ENCODE measurements at places on chromosomes 2 and 18.

- no peak for DNase-seq
Observed at GRCh38 chr2:156464106-156464505, 27.9 kb downstream of the GPD2 start.

DNA sequence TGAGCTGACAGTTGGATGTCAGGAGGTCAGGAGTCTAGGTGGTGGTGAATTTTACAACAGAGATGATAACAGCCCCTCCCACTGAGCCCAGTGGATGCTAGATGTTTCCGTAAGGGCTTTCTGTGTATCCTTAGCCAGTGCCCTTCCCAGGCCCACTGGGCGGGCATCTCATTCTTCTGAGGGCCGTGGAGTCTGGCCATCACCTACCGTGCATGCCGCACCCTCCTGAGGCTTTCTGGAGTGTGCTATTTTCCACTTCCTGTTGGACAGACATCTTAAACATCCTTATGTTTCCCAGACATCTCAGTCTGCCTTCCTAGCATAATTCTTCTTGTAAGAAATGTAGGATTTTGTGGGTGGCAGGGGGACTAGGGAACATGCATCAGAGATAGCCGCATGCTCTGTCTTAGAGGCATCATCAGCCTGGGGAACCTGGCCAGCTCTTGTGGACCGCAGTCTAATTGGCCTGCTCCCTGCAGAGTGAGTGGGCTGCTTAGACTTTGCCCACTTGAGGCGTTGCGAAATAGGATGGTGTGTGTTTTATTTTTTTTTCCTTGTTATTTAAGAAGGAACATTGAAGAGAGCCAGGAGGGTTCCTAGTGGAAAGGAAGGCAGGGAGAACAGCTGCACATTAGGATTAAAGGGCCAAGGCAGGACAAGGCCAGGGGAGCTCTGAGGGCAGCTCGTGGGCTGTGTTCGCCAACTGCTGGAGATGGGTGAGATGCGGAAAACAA, 135.8 kb downstream of the SH3RF3 start:
- no peak for DNase-seq

- no peak for DNase-seq
Observed at GRCh38 chr2:204127238-204127637, 190.7 kb downstream of the ICOS start.

DNA sequence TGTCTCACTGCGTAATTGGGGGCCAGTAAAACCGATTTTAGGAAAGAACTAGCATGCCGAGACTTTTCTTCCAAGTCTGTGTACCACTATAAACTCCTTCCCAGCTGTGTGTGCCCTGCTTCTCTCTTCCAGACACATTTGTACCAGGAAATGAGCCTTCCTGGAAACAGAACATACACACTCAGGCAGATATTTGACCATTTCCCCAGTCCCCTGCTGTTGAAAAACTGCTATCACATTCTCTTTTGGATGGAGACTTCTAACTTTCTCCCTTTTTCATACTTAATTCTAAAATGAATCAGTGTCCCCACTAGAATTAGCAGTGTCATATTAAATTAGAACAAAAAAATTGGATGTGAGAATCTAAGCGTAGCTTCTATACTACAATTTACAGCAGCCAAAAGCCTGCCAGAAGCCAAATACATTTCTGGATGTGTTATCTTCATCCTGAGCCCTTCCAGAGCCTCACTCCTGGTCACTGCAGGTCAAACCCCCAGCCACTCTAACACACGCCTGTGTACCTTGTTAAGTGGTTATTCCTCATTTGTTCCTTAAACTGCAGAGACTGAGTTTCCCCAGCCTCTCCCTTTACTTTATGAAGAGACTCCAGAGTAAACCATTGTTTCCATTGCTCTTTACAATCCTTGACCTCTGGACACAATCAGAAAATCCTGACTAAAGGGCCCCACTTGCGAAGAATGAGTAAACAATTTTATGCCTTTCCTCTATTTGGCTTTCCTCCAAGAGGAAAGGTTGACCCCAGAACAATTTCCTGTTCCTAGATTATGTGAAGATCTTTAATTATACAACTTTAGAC, 20.4 kb downstream of the DSG4 start:
- no peak for DNase-seq

DNA sequence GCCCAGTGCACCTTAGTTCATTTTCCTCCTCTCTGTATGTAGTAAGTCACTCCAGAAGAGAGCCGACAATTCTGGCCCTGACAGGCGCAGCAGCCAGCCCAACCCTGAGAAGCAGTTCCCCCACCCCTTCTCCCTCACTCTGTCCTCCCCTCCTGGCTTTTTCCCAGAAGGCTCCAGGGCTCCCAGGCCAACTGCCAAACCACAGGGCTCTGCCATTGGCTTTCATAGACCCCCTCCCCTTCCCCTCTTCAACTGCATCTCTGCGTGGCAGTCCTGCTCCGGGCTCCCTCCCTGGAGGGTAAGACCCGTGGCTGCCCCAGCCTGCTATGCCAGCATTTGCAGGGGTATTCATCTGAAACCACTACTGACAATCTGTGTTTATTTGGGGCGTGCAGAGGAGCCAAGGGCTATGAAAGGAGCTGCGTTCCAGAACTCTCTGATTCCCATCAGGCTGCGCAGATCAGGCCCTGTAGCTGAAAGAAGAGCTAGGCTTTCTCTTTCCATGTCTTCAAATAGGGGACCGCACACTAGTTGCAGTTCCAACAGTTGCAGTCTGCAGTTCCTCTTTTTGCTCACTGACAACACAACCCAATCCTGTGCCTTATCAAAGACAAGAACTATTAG, 388.6 kb upstream of the TNP1 start:
- no peak for DNase-seq

GRCh38 chr18:52339891-52340371, at the start of gene DCC:
DCC (plus strand) TSS chr18:52340197; CDS start chr18:52340788, 591 bp downstream.
- no peak for DNase-seq

DNA sequence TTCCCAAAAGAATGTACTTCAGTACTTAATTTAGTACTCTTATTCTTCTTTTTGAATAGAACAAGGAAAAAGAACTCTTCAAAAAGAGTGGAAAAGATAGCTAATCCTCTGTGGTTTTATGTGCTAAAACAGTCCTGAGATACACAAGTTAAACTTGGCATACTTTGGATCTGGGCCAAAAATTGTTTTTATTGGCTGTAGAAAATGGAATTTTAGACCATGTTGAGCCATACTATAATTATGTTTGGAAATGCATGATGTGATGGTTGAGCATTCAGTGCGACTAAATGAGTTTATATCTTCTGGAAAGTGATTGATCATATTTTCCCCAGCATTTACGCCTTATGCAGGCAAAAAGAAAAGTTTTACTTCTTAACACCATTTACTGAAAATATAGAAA, 18.0 kb upstream of the PDE1A start:
- no peak for DNase-seq

DNA sequence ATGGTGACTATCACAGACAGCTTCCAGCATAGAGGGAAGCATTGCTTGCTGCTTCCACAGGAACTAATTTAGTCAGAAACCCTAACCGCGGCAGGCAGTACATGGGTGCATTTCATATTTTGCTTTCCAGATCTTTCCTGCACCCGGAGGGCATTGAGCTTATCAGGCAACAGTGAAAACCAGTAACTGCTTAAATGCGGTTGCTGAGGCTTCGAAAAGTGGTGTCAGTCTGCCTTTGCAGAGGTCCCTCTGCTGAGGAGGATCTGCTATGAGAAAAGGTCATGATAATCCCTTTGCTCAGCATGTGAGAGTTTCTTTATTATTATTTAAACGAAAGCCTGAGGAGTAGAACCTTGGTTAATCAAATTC, 44.6 kb upstream of the ROCK2 start:
- DNase-seq: no peak

- no peak for DNase-seq
Observed at GRCh38 chr2:214630402-214631045, 179.0 kb downstream of the BARD1 start.

DNA sequence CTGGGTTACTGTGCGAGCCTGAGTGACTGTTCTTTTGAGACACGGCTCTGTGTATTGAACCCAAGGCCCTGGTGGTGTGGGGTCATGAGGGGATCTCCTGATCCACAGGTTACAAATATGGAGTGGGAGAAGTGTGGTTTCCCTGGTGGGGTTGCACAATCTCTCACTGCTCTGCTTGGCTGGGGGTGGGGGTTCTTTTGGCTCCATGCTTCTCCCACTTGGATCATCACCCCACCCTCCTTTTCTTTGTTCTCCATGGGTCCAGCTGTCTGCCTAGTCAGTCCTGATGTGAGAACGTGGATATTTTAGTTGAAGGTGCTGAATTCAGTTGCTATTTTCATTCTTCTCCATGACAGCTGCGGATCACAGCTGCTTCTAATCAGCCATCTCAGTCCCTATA, 37.8 kb downstream of the AGPS start:
- DNase-seq: no peak

DNA sequence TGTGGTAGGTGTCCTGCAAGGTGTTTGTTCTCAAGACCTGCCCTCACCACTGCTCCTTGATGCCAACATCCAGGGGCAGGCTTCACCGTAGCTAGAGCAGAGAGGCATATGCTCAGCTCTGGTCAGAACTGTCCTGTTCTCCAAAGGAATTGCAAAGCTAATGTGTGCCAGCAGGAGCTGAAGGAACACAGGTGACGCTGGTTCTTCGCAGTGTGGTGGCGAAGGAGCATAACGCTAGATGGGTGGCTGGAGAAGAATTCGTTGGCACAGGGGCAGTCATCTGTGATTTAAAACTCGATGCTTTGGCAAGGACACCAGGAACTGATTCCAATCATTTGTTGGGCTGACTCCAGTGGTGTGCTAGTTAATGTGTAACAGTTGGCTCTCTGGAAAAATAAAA, 11.4 kb upstream of the PER2 start:
- DNase-seq: no peak

GRCh38 chr2:235909358-235909757, 258.8 kb downstream of the GBX2 start:
- no peak for DNase-seq

DNA sequence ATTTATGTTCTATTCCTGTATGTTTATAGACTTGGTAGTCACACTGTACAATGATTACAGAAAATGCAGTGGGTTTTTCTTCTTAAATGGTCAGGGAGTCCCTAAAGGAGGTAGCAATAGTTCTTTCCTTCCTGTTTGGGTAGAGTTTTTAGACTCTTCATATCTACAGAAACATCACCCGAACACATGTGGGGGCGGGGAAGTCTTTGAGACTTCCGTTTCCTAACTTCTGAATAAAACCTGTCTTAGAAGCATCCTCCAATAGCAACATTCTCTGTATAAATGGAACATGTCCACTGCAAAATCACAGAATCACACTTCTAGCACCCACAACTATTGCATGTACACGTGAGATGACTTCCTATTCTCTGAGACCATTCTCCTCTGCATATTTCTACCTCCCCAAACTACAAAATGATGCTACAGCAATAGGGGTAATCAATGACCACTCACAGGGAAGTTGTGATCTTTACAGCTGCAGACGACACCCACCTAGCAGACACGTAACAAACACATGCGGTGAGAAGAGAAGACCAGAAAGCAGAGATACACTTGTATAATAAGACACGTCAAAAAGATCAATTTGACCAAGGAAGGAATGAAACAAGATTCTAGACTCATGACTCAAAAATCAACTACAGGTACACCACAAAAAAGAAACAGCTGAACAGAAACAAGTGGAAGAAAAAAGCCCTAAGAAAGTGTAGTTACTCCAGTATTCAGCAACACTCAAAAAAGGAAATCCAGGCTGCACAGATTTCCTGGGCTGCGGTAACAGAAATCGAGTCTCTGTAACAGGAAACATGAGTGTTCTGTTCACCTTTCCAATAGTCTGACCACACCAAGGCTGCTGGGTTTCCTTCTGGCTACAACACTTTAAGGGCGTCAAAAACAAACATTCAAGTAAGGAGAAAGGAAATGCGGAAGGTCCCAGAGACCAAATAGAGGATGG, 120.4 kb downstream of the ZNF516 start:
- peak; percentile 28 for DNase-seq

GRCh38 chr2:238238311-238238765, 1.5 kb downstream of the HES6 start:
- no peak for DNase-seq

DNA sequence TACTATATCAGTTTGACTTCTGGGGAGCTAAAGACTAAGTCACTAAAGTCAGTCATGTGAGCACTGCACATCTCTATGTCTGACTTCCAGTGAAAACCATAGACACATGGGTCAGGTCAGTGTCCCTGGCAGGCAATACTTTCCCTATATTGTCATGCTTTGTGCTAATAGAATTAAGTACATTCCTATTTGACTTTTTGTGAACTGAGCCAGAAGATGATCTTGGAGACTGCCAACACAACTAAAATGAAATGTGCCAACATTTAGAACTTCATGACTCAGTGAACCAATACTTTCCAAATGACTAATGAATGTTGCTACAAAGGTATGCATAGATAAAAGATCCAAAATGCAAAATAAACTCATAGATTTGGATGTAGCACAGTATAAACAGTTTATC, 820.8 kb upstream of the FAM98A start:
- no peak for DNase-seq

DNA sequence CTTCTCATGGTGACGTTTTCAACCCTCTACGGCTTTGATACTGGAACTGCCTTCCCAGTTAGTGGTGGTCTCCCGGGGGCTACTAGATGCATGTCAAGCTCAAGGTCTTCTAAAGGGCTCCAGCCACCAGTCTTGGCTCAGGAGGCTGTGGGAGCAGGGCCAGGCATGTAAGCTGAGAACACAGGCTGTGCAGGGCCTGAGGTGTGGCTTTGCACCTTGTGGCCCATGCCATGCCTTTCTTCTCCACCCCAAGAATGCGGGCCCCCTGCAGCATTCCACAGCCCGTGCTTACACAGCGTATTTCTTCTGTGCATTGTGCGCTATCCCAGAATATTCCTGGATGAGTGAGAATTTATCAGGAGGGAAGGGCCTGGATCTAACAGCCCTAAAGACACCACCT, 144.9 kb downstream of the SEPTIN10 start:
- DNase-seq: no peak

DNA sequence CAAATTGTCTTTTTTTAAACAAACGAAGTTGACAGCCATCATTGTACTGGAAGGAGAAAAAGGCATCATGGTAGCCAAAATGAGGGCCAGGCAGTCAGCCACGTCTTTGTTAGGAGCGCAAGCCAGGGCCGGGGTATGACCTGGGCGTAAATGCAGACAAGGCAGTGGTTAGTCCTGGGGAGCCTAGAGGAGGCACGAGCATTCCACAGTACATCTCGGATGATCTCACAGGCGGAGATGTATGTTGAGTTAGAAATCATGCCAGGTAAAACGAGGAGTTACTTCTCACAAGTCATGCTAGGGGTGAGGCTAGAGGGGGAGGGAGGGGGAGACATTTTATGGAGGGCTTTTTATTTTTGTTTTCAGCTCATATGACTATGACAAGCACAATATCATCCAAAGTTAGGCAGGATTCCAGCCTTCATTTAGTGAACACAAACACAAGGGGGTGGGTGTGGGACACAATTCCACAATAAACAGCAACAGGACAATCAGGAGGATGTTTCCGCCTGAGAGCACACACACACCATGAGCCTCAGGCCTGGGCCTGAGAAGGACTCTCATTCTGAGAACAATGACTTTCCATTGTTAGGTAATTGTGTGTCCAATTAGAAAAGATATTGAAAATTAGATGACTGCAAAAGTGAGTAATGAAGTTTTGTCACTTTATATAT, 64.4 kb upstream of the PGAP1 start:
- no peak for DNase-seq

- DNase-seq: no peak
Observed at GRCh38 chr2:59538398-59538911, 1015.0 kb downstream of the BCL11A start.
